ENCODE measurements at places on chromosomes 7 and 10.

DNA sequence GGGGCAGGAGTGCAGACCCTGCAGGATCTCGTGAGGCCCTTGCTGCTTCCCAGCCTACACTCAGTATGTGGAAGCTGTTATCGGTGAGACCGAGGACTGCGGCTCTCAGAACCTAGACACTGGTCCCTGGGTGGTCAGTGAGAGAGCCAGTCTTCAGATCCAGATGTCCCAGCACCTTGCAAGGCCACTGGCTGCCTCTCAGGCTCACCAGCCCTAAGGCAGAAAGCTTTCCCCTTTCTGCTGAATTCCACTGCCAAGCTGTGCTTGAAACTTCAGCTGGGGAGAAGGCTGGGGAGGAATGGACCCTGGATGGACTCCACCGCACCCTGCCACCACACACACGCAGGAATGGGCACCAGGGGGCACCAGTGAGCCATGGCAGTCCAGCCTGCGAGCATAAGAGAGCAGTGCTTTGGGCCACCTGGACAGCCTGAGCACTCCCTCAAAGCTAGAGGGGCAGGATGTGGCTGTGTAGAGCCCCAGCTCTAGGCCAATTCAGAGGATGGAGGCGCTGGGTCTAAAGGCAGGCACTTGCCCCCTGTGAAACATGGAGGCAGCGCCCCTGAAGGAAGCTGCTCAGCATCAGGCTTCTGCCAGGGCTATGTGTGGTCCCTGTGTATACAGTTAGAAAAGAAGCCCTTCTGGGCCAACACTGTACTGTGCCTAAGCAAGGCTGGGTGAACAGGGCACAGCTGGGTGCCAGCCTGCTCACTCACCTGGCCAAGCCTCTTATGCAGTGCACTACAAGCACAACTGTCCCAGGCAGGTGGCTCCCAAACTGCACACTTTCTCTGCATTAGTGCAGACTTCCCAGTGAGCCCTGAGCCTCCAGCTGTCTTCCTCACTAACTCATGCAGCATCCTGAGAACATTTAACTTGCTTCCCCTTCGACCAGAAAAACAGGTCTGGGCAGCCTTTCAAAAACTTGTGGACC lies 21.6 kb downstream of the TMEM72 start:
- peak; percentile 75 for DNase-seq

DNA sequence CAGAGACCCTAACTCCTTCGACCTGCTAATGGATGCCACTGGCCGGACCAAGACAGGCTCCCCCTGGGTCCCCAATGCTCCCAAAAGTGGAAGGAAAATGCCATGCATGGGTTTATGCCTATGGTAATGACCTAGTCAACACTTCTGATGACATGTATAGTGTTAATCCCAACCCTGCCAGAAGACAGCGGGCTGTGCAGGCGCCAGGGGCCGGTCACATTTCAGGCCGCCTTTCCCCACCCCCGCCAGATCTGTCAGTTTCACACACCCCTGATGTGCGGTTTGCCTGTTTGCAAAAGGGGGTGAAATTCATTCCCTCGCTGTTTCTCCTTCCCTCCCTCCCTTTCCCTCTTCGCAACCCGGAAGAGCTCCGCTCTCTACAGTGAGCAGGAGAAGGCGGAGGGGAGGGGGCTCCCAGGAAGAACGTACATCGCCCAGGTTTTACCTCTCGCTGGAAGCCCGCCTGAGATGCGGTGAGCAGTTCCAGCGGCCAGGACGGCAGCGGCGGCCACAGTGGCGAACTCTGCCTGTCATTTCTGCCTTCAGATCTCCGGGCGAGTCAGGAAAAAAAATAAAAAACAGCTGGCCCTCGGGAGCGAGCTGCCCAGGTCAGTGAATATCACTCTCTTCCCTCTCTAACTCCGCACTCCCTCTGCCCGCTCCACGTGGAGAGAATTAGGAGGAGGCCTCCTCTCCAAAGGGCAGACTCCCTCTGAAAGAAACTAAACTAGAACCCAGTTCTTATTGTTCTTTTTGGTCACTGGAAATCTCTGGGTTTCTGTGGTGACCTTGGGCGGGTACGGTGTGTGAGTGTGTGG lies 9.4 kb upstream of the GATA3 start:
- no peak for DNase-seq

DNA sequence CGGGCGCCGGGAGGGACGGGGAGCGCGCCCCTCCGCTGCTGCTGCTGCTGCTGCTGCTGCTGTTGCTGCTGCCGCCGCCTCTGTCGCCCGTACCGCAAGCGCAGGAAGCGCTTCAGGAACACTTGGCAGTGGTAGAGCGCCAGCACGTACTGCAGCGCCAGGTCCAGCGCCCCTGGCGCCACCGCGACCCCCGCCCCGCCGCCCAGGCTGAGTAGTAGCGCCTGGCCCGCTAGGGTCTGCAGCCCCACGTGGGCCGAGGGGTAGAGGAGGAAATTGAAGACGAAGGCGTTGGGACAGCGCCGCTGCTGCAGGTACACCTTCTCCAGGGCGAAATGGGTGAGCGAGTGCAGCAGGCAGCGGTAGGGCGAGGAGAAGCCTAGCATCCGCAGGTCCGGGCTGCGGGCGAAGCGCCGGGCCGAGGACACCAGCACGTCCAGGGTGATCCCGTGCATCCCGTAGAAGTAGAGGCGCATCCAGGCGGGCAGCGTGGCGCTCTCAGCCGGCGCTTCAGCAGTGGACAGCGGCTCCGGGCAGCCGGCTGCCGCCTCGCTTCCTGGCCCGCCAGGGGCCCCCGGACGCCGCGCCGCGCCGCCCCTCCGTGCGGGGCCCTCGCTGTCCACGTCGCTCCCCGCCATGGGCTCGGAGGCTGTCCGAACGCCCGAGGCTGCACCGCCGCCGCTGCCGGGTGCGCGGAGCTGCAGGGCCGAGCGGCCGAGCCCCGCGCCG lies at the start of gene TMEM229A:
TSS of gene TMEM229A (minus strand) at position 699 of the 726 bp plus-strand sequence. CDS start at position 635, 64 bp downstream.
- peak; percentile 13 for DNase-seq

DNA sequence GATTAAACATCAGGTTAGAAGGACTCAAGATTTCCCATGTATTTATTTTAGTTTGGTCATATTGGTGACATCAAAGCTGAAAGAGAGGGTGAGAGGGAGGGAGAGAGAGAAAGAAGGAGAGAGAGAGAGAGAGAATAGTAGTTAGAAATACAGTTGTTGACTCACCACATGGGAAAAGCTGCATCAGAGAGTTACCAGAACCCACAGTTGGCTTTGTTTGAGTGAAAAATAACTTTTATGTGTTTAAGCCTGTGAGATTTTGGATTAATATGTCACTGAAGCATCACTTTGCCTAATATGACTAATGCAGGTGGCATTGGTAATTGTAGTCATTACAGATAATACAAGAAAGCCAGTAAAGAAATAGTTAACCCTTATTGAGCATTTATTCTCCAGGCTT lies 303.9 kb downstream of the REEP3 start:
- DNase-seq, result peak; percentile 28

DNA sequence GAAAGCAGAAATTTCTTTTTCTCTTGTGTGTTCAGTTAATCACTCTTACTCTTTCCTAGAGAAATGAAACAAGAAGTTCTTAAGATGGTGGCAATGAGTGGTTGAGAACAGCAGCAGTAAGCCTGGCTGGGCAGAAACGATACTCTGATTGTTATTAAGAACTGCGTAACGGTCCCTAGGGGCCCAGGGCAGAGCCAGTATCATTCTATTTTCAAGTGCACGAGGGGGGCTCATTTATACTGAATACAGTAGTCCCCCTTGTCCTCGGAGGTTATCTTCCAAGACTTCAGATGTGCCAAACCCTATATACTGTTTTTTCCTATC lies 64.9 kb downstream of the EEPD1 start:
- no peak for DNase-seq

DNA sequence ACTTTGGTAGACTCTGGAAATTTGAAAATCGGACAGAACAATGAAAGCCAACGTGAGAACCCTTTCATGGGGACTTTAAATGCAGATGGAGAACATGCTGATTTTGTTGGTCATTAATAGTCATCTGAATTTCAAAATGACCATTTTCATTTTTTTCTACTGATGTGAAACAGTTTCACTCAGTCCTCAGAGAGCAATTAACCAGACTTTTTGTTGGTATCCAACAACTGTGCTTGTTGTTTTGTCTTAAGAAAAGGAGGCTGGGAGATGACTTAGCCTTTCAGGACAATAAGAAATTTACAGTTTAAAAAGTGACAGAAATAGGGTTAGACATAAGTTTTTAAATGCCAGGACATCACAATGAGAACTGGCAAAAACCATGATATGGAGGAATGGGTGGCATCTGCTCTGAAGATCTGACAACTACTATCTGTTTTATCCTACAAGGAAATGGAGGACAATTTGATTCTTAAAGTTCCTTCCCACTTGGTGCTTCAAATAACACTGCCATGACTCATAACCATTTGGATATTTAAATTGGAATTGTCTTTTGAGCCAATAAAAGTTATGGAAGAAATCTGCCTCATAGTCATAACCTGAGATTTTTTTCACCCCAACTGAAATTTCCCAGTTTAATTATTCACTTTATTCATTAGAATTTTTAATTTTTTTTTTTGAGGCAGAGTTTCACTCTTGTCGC lies 87.2 kb upstream of the HPS1 start:
- peak; percentile 40 for DNase-seq

- DNase-seq, result no peak
Measured at GRCh38 chr10:77501846-77502261, 135.8 kb downstream of the KCNMA1 start.
